ENCODE measurements at places on chromosomes 6 and 20. TPM values are rescaled to one million over a fixed set of nuclear protein-coding genes. Genes with fewer than 3 reads are reported as not detected.

KCNK16 gene
- not detected for total RNA-seq

DPPA5 gene
- total RNA-seq, result not detected

RTF2 gene
- total RNA-seq, result 62.5 TPM

HDGFL1 gene
- total RNA-seq, result not detected

VIP gene
- total RNA-seq, result 1.3 TPM

GPLD1 gene
- not detected for total RNA-seq

AKIRIN2 gene
- 3.5 TPM for total RNA-seq

- H3K27me3 ChIP-seq, result no peaks in the 10 kb centered on the region
- H3K27ac ChIP-seq, result no peak overlapping the region
- H3K4me3 ChIP-seq, result no peak overlapping the region
- peaks cover 25% of the 10 kb centered on the region for H3K4me1 ChIP-seq
- DNase-seq, result no peak
Observed at GRCh38 chr6:55016261-55016660, 158.1 kb upstream of the HCRTR2 start.

DNA sequence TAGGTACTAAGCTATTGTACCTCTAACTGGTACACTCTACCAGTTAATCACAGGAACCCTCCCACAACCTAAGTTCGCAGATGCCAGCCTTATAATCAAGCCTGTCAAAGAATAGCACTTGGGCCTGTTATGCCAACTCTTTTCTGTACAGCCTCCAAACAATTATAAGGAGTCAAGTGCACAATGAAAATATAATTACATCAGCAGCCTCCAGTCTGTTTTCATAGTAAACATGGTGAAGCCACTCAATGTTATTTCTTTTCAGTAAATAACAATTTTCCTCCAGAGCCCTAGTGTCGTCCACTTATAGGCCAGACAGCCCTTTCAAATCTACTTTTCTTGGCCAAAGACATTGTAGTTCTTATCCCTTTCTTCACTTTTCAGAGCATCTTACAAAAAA is 82.7 kb upstream of the CARMIL1 start:
- H3K36me3 ChIP-seq, result no peaks in the 10 kb centered on the region
- H3K4me1 ChIP-seq, result no peaks in the 10 kb centered on the region

- H3K27ac ChIP-seq, result no peak overlapping the region
- peaks cover 15% of the 10 kb centered on the region for H3K4me1 ChIP-seq
- no peak overlapping the region for H3K4me3 ChIP-seq
- H3K27me3 ChIP-seq, result no peaks in the 10 kb centered on the region
- peaks cover 19% of the 10 kb centered on the region for H3K36me3 ChIP-seq
- DNase-seq, result no peak
Observed at GRCh38 chr6:157647261-157647915, 175.7 kb upstream of the SNX9 start.

- DNase-seq, result no peak
- H3K27ac ChIP-seq, result no peak overlapping the region
- H3K4me3 ChIP-seq, result no peak overlapping the region
Observed at GRCh38 chr6:12715437-12715836, 1.1 kb upstream of the PHACTR1 start.

DNA sequence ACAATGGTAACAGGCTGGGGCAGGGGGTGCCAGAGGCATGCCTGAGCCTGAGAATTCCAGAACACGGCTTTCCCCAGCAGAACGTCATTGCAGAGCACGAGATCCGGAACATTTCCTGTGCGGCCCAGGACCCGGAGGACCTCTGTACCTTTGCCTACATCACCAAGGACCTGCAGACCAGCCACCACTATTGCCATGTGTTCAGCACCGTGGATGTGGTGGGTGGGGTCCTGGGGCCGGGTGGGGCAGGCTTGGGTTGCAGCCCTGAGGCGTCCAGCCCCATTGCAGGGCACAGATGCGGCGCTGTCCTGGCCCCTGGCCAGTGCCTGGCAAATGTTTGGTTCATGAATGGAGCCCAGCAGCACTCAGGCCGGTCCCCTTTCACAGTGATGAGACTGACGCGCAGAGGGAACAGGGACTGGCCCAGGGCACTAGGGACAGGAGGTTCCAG is 57.1 kb downstream of the TCP11 start:
- H3K4me3 ChIP-seq, result no peak overlapping the region
- no peak for DNase-seq
- peaks cover 100% of the 10 kb centered on the region for H3K36me3 ChIP-seq
- H3K27me3 ChIP-seq, result no peaks in the 10 kb centered on the region
- peak overlapping the region; percentile 80 for H3K27ac ChIP-seq

- peak overlapping the region; percentile 91 for H3K27ac ChIP-seq
- H3K4me3 ChIP-seq, result peak overlapping the region; percentile 76
- no peaks in the 10 kb centered on the region for H3K36me3 ChIP-seq
- H3K4me1 ChIP-seq, result peaks cover 57% of the 10 kb centered on the region
- peak; percentile 71 for DNase-seq
- H3K27me3 ChIP-seq, result no peaks in the 10 kb centered on the region
Observed at GRCh38 chr6:157982102-157982562, 469 bp downstream of the SYNJ2 start.

DNA sequence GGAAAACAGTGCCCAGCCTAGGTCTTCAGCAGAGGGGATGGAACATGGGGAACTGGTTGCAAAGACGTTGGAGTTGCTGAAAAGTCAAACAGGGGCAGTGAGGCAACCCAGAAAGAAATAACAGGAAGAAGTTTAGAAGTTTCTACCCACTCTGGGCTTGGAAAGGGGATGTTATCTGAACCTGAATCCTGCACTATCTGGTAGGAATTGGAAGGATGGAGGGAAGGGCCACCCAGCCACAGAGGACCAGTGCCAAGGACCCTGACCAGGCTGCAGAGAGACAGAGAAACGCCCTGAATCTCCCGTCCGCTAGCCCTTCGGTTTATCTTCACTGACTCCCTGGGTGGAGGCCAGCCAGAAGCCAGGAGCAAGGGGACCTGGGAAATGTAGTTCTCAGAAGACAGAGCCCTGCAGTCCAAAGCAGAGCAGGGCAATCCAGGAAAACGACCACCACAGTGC is 217.3 kb upstream of the RREB1 start:
- peak overlapping the region; percentile 27 for H3K27ac ChIP-seq
- no peaks in the 10 kb centered on the region for H3K36me3 ChIP-seq
- no peaks in the 10 kb centered on the region for H3K4me1 ChIP-seq
- H3K27me3 ChIP-seq, result no peaks in the 10 kb centered on the region
- H3K4me3 ChIP-seq, result no peak overlapping the region

DNA sequence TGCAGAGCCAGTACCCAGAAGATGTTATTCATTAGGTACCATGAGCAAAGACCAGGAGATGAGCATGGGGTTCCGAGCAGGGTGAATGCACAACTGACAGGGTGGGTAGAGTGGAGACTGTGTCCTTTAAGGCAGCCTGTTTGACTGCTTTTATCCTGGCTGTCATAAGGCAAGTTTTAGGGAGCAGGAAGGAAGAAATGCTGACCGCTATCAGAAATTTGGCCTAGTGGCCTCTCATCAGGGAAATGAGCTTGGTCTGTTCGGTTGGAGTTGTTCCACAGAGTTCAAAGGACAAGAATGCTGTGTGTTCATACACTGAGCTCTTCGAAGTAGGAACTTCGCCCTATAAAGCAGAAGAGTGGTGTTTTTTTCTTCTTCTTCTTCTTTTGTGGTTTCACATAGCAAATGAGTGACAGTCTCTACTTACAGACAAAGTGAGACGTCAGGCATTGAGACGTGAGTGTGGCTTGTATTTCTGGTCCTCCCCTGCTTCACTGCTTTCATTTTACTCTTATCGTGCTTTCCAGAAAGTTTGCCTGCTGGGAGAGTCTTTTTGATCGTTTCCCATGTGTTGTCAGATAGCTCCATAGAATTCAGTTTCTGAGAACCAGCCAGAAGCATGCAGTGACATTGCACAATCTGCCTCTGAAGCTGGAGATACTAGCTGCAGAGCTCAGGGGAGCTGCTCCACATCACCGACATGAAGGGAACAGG is at the start of gene CASS4:
CASS4 (plus strand) TSS at position 502 of the 714 bp plus-strand sequence; CDS start at position 701, 199 bp downstream.
- no peak within 1 kb of the TSS for H3K27ac ChIP-seq
- DNase-seq, result peak; percentile 66
- no peaks in the 10 kb centered on the region for H3K27me3 ChIP-seq
- H3K4me3 ChIP-seq, result peak within 1 kb of the TSS; percentile 25

DNA sequence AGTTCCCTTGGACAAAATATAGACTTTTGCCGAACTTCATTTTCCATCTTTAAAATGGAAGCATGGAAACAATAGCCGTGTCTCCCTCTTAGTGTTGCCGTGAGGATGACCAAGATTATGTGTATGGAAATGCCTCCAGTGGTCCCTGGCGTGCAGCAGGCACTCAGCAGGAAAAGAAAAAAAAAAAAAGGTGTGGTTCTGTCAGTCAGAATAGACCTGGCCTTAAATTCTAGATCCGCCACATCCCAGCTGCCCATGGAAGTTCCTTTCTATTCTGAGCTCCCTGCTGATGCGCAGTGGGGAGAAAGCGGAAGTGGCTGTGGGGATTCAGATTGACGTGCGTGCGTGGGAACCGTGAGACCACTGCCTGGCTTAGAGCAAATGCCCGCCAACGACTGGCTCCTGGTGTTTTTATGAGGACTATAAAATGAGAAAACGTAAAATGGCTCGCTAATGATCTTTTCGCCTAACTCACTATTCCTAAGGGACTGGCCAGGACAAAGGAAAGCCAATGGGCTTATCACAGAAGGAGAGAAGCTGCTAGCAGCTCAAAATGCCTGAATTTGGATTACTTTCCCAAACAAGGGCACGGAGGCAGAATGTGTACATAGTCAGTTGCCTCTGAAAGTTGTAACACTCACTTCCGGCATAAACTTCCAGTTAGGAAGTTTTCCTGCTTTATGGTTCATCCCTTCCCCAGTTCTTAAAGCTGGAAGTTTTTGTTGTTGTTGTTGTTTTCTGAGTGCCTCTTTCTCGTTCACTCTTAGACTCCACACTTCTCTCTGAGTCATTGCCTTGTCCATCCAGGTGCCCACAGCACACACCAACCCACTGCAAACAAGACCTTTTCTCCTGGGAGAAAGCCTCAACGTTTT is 11.4 kb upstream of the PDE10A start:
- peaks cover 7% of the 10 kb centered on the region for H3K27me3 ChIP-seq
- no peak overlapping the region for H3K27ac ChIP-seq
- no peaks in the 10 kb centered on the region for H3K36me3 ChIP-seq
- H3K4me1 ChIP-seq, result no peaks in the 10 kb centered on the region

DNA sequence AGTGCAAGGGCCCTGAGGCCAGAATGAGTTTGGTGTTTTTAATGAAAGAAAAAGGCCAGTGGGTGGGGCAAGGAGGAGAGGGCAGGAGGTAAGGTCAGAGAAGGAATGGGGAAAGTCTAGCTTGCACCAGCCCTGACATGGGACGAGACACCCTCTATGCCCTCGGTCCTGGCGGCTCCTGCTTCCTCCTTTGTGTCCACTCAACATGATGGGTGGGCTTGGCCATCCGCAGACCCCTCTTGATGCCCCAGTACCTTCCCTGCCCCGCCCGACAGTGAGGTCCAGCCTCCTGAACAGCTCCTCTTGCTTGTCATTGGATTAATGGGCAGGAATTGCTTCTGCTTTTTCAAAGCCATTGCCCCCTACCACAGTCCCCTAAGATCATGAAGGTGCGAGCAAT is 33.6 kb upstream of the ANGPT4 start:
- no peak for DNase-seq
- no peak overlapping the region for H3K4me3 ChIP-seq
- H3K27ac ChIP-seq, result no peak overlapping the region
- no peaks in the 10 kb centered on the region for H3K36me3 ChIP-seq

DNA sequence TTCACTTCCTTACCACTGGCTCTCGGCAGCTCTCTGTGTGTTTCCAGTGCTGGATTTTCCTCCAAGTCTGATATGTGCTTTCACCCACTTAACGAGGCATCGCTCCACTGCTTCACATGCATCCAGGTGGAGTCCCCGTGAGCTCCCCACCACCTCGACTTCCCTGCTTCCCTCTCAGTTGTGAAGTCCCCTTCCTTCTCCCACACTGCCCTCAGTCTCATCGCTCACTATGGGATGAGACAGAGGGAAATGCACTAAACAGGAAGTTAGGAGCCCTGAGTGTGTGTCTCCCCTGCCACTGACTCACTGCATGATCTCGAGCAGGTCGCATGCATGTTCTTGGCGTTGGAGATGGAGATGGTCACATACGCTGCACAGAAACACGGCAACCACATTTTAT is 84.0 kb downstream of the MTHFD1L start:
- H3K27ac ChIP-seq, result no peak overlapping the region
- H3K27me3 ChIP-seq, result no peaks in the 10 kb centered on the region
- no peaks in the 10 kb centered on the region for H3K4me1 ChIP-seq

GRCh38 chr20:38108438-38108985 is 56.6 kb downstream of the TGM2 start:
- H3K4me1 ChIP-seq, result peaks cover 15% of the 10 kb centered on the region
- no peak for DNase-seq
- H3K27me3 ChIP-seq, result no peaks in the 10 kb centered on the region
- no peak overlapping the region for H3K27ac ChIP-seq
- no peak overlapping the region for H3K4me3 ChIP-seq

DNA sequence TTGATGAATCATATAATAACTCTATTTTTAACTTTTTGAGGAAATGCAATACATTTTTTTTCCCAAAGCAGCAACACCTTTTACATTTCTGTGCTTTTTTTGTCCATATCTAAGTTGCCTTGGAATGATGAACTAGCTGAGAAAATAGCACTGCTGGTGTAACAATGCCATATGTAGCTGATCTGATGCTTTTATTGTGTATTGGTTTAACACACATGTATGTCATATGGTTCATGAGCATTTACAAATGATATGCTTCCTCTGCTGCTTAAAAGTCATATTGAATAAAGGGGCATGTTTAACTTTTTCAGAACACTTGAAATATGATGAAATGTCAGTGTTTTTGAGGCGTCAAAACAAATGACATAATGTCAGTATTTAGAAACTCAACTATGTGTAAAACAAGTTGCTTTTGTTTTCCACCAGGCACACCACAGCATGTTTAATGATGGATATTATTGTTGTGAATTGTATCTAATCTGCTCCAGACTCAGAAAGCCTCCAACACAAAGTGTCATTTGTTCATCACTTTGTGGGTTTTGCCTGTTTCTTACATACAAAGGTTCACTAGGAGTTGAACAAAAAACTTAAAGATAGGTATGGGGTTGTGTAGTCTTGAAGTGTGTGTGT is 775.8 kb upstream of the FLRT3 start:
- H3K4me1 ChIP-seq, result no peaks in the 10 kb centered on the region
- H3K27ac ChIP-seq, result no peak overlapping the region
- H3K4me3 ChIP-seq, result no peak overlapping the region
- DNase-seq, result no peak
- H3K27me3 ChIP-seq, result no peaks in the 10 kb centered on the region
- H3K36me3 ChIP-seq, result no peaks in the 10 kb centered on the region

- H3K27me3 ChIP-seq, result no peaks in the 10 kb centered on the region
- H3K4me1 ChIP-seq, result no peaks in the 10 kb centered on the region
- DNase-seq, result no peak
- H3K36me3 ChIP-seq, result peaks cover 64% of the 10 kb centered on the region
- H3K27ac ChIP-seq, result no peak overlapping the region
Observed at GRCh38 chr20:38001981-38002380, 31.3 kb downstream of the TTI1 start.

DNA sequence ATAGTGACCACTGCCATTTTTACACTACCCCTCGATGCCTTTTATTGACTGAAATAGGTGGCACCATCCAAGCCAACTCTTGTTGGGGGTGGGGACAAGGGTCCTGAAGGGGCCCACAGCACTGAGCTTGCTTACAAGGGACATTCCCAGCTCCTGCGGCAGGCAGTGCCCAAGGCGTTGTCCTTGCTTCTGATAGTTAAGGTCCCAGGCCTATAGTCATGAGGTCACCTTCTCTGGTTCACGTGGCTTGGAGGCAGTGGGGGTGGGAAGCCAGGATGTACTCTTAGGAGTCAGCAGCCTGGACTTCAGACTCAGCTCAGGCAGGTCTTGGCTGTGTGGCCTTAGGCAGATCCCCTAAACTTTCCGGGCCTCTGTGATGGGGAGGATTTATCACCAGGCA is 48.6 kb downstream of the TOX2 start:
- no peaks in the 10 kb centered on the region for H3K36me3 ChIP-seq
- H3K27ac ChIP-seq, result no peak overlapping the region

- no peak overlapping the region for H3K4me3 ChIP-seq
- no peaks in the 10 kb centered on the region for H3K27me3 ChIP-seq
- no peaks in the 10 kb centered on the region for H3K36me3 ChIP-seq
- no peaks in the 10 kb centered on the region for H3K4me1 ChIP-seq
- H3K27ac ChIP-seq, result no peak overlapping the region
Observed at GRCh38 chr6:137901454-137901853, 34.4 kb downstream of the TNFAIP3 start.
